Activated CD4-positive, alpha-beta T cell treated with anti-CD3 and anti-CD28 coated beads, Interleukin-2, amount 50 U/mL, for 4 hours (primary cell): ENCODE measurements at places on chromosomes 1 and 21.

DNA sequence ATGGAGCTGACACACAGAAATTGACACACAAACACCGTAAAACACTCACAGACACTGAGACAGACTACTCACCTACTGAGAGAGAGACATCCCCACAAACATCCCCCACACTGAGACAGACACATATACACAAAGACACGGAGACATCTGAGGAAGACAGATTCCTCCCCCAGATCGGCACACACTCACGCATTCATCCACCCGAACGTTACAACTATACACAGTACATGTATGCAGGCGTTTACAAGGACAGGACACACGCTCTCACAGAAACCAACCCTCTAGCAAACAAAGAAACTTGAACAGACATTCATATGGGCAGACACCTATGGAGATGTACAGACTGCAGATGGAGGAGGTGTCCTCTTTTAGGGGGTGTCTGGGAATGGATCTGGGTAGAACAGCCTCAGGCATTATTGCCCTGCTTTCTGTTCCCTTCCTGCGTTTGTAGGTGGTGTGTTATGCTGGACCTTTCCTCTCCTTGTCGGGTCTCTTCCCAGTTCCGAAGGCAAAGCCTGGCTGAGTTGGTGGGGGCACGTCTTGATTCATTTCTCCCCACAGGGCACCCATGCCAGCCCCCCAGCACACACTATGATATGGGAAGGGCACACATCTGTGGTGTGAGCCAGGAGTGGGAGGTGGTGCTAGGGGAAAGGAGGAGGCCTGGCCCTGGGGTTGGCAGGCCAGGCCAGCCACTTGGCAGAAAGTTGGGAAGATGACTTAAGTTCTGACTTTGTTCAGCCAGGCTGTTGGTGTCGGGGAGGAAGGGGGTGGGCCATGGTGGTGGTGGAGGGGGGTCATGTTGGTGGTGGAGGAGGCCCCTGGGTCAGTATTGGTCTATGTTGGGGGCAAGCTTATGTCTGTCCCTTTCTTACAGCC, 1.5 kb downstream of the KIRREL1 start:
- no peak for DNase-seq

DNA sequence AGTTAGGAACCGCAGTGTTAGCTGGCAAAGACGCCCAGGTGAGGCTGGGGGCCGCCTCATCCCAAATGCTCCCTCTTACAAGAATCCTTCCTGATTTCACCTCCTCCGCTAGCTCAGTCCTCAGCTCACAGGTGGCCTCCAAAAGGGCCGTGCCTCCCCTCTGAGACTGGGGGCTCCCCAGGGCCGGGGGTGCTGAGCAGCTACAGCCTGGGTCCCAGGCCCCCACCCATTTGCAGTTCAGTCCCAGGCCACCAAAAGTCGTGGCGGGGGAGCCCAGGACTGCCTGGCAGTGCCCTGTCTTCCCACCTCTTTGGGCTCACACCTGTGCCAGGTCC, 29.6 kb downstream of the RNU1-1 start:
- no peak for DNase-seq

- DNase-seq, result no peak
Measured at GRCh38 chr1:27519331-27520258, 29.6 kb upstream of the WASF2 start.

- DNase-seq, result no peak
Measured at GRCh38 chr1:150237746-150238145, 1.8 kb upstream of the ANP32E start.

DNA sequence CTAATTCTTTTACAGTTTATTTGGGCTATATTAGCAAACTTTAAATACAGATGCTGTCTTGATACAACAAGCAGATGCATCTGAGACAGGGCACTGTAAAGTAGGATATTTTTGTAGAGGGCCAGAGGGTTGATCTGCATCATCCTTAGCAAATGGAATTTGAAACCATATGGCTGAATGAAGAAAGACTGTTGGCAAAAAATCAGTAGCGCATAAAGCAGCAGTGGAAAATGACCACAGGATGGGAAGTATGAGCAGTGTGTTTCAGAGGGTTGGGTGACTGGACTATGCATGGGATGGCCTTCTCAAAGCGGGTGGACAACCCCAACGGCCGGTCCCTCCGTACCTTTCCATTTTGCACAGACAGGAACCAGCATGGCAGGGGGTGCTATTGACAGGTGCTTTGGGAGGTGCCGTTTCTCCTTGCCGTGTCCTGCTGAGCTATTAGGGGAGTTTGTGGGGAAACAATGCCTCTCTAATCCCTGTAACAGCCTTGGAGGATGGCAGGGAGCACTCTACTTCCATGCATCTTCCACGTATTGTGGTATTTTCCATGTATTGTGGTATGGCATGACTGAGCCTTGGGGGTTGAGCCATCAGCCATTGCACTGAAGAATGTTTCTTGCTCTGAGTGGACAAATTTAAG, 5.9 kb downstream of the LRRC8B start:
- DNase-seq, result no peak

- no peak for DNase-seq
Measured at GRCh38 chr1:18924221-18924691, 21.9 kb upstream of the ALDH4A1 start.

GRCh38 chr1:12097321-12097720, 34.2 kb downstream of the TNFRSF8 start:
- no peak for DNase-seq

GRCh38 chr1:204853436-204853835, 17.2 kb upstream of the NFASC start:
- no peak for DNase-seq

- DNase-seq, result no peak
Measured at GRCh38 chr21:14900611-14901010, 164.2 kb downstream of the NRIP1 start.

- no peak for DNase-seq
Measured at GRCh38 chr1:198677871-198678270, 39.0 kb downstream of the PTPRC start.

- DNase-seq, result no peak
Measured at GRCh38 chr1:197302775-197303174, 34.7 kb downstream of the CRB1 start.

GRCh38 chr1:230713915-230714764, at the start of gene AGT:
Gene AGT, minus strand, starts transcription at chr1:230714122. Its CDS starts 3,299 bp downstream, at chr1:230710823.
- DNase-seq, result no peak

- no peak for DNase-seq
Measured at GRCh38 chr1:116870300-116870699, 39.4 kb upstream of the PTGFRN start.

DNA sequence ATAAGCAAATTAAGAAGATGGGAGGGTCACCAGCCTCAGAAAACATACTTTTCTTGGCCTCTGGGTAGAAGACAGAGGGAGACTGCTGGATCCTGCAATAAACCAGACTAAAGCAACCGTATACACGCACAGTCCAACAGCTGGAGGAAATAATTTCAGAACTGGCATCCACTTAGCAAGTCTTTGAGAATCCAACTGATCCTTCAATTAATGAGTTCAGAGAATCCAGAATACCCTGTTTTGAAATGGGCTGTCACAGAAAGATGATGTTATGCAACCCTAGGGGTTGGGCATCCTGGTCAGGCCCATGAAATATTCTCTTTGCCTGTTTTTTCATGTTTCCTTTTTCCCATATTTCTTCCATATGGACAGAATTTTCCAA, 134.0 kb upstream of the MAGI3 start:
- DNase-seq, result no peak

GRCh38 chr1:23627069-23627735, 64.4 kb upstream of the RPL11 start:
- DNase-seq, result no peak

- DNase-seq, result no peak
Measured at GRCh38 chr1:180521474-180522212, 19.3 kb upstream of the ACBD6 start.
